ENCODE measurements at places on chromosomes 11 and 22.

GRCh38 chr11:44591557-44591956, 26.1 kb downstream of the CD82 start:
- peak; percentile 31 for DNase-seq

GRCh38 chr11:11996321-11997048, 11.9 kb downstream of the DKK3 start:
- DNase-seq = no peak

DNA sequence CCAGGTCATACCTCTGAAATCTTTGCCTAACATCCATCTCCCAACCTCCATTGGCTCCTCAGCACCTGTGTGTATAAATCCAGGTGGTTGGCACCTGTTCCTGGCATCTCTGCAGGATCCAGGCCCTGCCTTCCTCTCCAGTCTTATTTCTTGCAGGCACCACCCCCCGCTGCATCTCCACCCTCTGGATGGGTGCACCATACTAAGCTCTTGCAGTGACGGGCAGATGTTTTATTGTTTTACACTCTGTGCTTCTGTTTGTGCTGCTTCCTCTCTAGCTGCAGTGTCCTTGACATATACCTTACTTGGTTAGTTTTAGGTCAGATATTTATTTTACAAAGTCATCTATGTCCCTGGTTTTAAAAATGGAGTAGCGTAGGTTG, 102.6 kb downstream of the TBC1D22A start:
- DNase-seq = no peak

DNA sequence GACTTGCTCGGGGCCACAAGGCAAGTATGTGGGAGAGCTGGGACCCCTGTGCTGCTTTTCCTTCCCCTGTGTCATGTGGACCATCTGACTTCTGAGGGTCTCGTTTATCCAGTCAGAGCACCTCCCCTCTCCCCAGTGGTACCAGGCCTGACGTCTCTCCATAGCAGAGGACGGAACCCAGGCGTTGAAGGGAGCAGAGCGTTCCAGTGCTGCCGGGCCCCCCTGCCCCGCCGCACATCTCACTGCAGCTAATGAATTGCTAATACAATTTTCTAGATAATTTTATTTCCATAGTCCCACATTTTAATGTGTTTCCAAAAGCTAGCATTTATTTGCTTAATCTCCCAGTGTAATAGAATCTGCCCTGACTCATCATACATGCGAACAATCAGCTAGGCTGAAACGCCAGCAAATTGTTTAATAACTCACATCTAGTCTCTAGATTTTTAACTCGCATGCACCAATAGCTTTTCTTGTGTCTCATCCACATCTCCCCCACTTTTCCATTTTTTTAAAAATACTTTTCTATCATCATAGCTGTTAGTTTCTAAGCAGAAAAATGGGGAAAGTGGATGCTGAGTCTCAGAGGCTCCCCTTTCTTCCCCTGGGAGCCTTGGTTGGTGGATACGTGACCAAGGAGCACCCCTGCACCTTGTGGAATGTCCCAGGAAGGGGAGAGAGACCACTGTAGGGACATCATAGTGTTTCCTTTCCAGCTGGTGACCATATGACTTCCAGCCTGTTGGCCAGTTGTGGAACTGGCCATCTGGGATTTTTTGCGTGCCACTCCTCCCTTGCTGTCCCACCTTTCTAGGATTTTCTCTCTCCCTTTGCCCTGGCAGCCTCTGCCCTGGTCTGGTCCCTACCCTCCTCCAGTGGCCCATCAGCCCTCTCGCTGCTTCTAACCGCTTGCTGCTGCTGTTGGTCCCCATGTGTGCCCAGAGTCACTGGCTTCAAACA, 58.6 kb upstream of the NNMT start:
- no peak for DNase-seq

DNA sequence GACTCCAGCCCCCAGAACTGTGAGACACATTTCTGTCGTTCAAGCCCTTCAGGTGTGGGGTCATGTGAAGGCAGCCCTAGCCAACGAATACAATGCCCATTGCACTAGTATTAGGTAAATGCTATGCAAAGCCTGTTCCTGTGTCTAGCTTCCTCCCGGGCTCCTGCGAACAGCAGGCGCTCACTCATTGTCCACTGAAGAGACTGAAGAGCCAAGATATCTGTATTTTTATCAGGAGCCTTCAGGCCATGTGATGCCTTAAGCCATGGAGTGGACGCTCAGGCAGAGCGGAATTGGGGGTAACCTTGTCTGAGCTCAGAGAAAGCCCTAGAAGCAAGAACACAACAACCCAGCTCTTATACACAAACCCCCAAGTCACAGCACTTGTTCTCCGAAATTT, 4.2 kb upstream of the TMPRSS6 start:
- no peak for DNase-seq

- no peak for DNase-seq
Observed at GRCh38 chr11:122843281-122844141, 5.2 kb downstream of the CRTAM start.

- no peak for DNase-seq
Observed at GRCh38 chr22:27685515-27685914, 116.0 kb downstream of the MN1 start.

DNA sequence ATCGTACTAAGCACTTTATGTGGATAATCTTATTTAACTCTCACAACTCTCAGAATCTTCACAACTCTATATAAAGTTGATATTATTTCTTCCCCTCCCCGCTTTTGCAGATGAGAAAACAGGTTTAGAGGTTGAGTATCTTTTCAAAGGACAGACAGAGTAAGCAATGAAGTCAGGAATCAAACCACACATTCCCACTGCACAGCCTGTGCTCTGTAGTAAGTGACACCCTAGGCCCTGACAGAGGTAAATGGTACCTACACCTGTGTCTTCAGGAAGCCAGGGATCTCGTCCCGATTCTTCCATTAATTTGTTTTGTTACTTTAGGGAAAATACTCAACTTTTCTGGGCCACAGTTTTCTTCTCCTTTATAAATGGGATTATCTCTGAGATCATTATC, 172.5 kb upstream of the MTMR2 start:
- DNase-seq = no peak

GRCh38 chr11:96341211-96342013, 1.6 kb downstream of the MAML2 start:
- peak; percentile 41 for DNase-seq

DNA sequence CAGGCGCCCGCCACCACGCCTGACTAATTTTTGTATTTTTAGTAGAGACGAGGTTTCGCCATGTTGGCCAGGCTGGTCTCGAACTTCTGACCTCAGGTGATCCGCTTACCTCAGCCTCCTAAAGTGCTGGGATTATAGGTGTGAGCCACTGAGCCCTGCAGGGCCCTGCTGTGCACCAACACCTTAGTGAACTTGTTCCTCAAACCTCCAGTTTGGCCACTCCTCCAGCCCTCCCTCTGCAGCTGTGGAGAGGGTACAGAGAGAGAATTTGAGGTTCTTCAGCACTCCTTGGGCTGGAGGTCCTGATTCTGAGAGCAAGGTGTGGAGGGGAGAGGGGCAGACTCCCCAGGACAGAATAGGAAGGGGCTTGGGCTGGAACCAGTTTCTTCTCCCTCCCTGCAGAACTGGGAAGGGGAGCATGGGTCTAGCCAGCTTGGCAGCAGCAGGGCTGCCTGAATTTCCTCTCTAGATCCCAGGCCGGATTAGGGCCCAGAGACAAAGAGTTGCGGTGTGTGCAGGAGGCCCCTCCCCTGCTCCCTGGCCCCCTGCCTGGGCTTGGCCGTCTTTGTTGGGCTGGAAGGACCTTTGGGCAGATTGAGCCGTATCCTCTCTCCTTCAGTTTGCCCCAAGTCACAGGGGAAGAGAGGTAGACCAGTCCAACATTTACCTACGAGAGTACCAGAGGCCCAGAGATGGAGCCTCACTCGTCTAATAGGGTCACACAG, 2.3 kb upstream of the PEX16 start:
- DNase-seq = no peak

- no peak for DNase-seq
Observed at GRCh38 chr11:131875611-131876010, 505.2 kb downstream of the NTM start.

DNA sequence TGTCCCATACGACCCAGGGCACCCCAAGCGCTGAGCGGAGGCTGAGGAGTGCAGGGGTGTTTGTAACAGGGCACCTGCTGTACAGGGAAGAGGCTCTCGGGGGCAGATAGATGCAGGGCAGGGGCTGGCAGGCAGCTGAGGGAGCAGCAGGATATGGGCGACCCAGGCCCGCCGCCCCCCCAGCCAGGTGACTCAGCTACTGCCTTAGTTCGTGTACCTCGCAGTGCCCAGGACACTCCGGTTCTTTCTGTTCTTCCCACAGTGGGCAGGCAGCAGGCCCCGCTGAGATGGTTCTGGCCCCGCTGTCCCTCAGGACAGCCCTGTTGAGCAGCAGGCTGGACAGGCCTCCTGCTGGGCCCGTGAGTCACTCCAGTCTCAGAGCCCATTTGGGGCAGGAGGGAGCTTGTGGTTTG, 16.2 kb downstream of the PHLDA2 start:
- DNase-seq = no peak

DNA sequence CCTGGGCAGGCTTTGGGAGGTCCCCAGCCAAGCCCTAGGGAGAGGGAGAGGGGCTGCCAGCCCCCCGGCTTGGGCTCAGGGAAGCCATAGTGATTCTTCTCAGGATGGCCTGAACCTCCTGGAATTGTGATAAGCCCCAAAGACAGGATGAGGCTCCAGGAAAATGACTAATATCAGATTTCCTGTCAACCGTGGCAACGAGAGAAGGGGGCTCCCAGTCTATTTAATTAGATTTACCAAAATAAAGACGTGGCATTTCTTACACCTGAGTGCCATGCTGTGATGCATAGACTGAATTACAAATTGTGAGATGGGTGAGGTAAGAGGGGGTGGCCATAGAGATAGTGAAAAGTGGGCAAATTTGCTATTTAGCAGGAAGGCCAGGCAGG, 20.4 kb downstream of the SERPINH1 start:
- DNase-seq = no peak

DNA sequence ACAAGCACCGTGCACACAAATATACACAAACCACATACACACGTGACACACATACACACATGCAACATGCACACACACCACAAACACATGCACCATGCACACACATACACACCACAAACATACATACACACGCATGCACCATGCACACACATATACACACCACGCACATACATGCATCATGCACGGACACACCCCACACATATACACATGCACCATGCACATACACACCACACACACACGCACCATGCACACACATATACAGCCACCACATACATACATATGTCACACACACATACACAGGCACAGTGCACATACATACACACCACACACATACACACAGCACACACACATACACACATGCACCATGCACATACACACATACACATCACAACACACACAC, 12.7 kb upstream of the B4GALNT4 start:
- DNase-seq = no peak

- DNase-seq = peak; percentile 40
Observed at GRCh38 chr11:810040-810567, 337 bp downstream of the RPLP2 start.

- DNase-seq = no peak
Observed at GRCh38 chr11:4921796-4922195, 2.3 kb downstream of the OR51G1 start.

- DNase-seq = no peak
Observed at GRCh38 chr11:11090495-11090894, 232.6 kb upstream of the ZBED5 start.

DNA sequence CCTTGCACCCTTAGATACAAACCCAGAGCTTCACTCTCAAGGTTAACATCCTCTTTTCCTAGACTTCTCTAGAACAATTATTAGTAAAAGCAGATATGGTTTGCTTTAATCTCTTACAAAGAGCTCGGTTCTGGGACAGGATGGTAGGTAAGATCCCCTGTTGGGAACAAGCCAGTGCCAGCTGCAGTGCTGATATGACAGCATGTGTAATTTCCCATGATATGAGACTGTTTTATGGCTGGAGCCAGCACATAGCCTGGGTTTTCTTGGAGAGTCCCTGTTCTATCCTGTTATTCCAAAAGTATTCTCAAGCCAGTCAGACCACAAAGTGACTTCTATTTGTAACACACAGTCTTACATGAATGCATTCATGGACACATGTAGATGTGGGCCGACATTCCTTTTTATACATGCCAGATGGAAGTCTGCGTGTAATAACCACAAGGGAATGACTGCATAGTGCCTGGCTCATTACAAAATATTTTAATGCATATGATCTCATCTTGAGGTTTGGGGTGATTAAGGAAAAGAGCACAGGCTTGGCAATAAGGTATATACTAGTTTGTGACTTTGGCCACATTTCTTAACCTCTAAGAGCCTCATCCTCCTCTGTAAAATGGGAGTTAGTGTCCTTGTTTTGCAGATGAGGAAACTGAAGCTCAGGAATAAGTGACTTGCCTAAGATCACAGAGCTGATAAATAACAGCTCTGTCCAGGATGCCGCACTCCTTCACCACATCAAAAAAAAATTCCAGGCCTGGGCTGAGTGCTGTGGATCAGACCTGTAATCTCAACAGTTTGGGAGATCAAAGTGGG, 21.8 kb downstream of the CLMP start:
- DNase-seq = peak; percentile 47

DNA sequence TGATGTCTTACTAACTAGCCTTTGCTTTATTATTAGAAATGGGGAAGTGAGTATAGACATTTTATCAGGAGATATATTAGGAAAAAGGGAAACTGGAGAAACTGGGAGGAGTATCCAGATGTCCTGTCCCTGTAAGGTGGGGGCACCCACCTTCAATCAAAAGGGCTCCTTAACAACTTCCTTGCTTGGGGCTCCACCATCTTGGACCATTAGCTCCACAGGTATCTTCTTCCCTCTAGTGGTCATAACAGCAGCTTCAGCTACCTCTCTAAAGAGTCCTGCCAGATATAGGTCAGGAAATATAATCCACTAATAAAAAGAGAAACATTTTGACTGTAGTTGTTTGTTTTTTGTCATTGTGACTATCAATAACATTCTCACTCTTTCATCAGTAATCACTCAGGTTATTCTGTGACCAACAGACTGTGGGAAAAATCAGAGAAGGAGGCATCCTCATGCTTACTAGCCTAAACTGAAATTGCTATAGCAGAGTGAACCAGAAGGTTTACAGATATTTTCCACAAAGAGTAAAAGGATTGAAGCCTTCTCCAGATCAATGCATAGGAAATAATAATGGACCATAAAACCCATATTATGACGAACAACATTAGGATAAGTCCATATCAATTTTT, 10.4 kb downstream of the OR51B4 start:
- DNase-seq = peak; percentile 36

DNA sequence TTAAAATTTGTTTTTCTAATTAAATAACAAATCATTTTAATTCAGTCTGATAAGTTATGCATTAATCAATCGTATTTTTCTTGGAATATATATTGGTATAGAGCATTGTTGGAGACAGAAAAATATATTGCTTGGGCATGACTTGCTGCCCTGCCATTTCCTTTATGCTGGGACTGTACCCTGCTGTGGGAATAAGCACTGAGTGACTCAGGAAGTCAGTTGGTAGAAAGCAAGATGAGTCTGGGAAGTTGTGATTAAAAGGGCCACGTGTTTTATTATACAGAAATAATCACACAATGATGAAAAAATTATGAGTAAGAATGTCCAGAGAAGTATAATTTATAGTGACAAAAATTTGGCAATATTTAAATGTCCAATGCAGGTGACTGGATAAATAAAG, 139.5 kb downstream of the KIF18A start:
- no peak for DNase-seq
